ENCODE measurements at places on chromosomes 3 and 15.

GRCh38 chr3:71713041-71713440 is 12.2 kb downstream of the EIF4E3 start:
- DNase-seq: no peak

DNA sequence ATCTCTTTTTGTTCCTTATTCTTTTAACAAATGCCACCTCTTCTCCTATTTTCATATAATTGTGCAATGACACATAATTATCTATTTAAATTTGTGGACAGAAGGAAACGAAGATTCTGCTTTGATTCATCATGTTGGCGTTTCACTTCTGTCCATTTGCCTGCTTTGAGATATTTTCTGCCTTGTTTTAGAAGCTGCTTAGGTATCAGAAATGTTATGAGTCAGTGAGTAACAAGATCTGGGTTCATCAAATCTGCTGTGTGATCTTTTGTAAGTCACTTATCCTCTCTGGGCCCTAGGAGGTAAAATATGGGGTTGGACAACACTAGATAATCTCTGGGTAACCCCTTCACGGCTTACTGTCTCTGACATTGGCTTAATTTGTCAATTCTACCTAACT is 7.3 kb upstream of the MINDY4B start:
- DNase-seq: no peak

- no peak for DNase-seq
Observed at GRCh38 chr3:54574906-54575617, 352.8 kb downstream of the LRTM1 start.

GRCh38 chr15:25812845-25813244 is 50.3 kb downstream of the ATP10A start:
- no peak for DNase-seq

DNA sequence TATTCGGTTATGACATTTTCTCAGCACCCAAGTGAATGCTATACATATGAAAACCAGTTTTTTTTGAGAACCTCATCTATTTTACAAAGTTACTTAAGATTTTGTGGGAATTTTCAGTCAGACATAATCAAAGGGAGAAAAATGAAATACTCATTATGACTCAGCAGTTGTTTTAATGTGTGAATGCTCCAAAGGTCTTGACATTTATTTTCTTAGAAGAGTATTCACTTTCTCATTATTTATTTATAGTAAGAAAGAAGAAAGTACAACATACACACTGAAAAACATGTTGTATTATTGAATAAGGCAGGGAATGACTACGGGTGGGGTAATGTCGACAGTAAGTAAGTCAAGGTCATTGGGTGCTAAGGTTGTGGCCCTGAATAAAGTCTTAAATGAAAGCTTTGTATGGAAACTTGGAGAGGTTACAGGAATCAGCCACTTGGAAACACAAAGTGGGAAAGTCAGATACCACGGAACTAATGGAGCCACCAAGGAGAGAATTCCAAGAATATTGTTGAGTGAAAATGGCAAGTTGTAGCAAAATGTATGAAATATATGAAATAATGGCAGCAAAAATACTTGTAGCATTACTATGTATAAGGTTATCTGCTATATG is 844.5 kb downstream of the TBL1XR1 start:
- DNase-seq: no peak

- DNase-seq: no peak
Observed at GRCh38 chr3:169668957-169669741, 5.6 kb upstream of the MECOM start.

DNA sequence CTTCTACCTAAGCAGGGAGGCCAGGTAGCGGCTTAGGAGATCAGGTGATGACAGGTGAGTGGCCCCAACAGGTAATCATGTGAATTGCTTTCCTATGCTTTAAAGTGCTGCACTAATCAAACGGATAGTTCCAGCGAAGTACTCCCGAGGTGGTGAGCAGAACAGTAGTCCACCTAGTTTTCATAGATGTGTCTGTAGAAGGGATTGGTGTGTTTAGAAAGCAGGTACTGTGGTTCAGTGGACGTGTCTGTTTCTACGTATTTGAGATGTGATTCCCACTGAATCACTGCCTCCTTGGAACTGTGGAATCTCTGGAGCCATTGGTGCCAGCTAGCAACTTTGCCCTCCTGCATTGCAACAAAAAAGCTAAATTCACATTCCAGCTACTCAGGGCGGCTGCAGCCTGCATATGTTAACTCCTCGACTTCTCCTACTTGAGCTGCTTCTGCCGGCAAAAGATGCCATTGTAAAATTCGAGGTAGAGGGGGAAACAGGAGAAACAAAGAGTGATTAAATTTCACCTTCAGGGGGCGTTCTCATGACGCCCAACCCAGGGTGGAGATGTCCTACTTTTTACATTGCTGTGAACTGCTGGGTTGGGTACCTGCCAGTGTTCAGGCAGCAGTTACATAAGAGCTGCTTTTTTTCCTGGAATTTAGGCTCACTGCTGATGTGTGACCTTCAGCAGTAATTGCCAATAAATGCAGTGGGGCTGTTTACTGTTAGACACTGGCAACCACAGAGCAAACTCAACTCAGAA is 227.3 kb downstream of the ITPR1 start:
- peak; percentile 53 for DNase-seq

- DNase-seq: no peak
Observed at GRCh38 chr15:51647128-51647562, 24.6 kb upstream of the DMXL2 start.

- no peak for DNase-seq
Observed at GRCh38 chr3:53691349-53691748, 154.9 kb downstream of the CHDH start.

- DNase-seq: no peak
Observed at GRCh38 chr3:186417791-186418190, 55.8 kb upstream of the DGKG start.

DNA sequence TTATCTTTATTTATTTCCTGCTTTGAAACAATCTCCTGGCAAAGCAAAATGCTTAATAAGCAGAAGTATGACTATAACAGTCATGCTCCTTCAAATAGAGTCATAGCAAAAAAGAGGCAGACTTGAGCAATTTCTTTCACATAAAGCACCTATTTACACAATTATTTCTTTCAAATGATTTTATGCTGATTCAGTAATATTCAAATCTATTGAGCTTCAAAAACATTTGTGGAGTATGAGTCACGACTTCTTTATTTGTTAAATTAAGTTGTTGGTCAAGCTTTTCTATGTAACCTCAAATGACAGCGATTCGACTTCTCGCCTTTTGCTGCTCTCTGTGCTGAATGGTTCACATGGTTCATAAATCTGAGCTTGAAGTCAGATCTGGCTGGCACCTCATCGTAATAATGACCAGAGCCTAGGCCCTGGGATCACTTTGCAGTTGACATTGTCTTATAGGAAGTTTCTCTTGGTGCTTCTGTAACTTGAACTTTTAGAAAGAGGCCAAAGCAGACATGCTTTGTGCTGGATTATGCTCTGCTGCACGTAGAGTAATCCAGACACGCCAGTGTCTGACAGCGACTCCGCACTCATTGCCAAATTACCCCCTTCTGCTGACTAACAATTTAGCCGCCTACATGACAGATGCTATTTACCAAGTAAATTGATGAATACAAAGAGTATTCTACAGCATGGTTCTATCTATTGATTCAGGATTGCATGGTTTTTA is 139.0 kb downstream of the MCTP2 start:
- no peak for DNase-seq

GRCh38 chr3:160381470-160381869 is 17.6 kb downstream of the IFT80 start:
- DNase-seq: no peak

- DNase-seq: no peak
Observed at GRCh38 chr15:41914411-41914810, 20.6 kb upstream of the SPTBN5 start.

- no peak for DNase-seq
Observed at GRCh38 chr15:89743594-89743993, 7.5 kb downstream of the MESP1 start.

- DNase-seq: no peak
Observed at GRCh38 chr3:30982416-30983075, 88.1 kb upstream of the GADL1 start.

GRCh38 chr15:99729920-99730319 is 3.3 kb downstream of the LYSMD4 start:
- DNase-seq: peak; percentile 36

GRCh38 chr3:186717039-186717457 is at the start of gene KNG1:
KNG1 (plus strand) TSS chr3:186717359; CDS start chr3:186717543, 184 bp downstream.
- DNase-seq: no peak

GRCh38 chr3:184414418-184415202 is 34.8 kb downstream of the CHRD start:
- no peak for DNase-seq

DNA sequence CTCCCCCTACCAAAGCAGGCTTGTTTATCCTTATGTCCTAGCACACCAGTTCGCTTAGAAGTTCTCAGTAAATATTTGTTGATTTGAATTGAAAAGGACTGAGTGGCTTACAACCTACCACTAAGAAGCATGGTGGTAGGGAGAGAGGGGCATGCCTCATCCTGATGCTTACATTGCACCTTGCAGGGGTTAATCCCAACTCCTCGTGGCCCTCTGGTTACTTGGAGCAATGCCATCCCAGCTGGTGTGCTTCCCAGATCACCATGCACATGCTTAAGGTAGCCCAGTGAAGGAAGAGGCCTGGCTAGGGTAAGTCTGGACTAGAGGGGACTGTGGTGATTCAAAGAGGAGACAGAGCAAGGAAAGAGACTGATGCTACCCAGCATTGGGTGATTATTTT is 253.3 kb downstream of the CLSTN2 start:
- DNase-seq: no peak

GRCh38 chr15:74604983-74605794 is 10.4 kb upstream of the CLK3 start:
- no peak for DNase-seq

DNA sequence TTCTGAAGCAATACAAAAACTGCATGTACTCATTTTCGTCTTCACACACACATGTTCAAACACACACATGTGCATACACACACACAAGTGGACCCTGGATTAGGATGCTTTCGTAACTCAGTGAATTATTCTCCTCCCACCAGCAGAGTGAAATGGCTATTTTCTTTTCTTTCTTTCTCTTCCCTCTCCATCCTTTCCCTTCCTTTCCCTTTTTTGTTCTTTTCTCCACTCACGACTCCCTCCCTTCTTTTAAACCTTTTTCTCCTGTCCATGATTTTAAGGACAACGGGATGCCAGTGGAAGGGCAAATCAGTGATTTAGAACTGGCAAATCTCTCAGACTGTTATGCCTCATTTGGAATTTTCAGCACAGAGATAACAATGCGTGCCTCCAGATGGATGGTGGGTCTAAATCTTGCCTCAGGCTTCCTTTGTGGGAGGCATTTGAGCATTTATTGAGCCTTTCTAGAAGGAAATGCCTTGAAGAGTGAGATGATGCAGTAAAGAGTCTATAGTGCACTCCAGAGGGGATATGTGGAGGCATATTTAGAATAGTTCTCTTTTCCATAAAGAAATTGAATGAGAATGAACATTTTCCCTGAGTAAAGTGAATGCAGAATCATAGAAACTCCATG is 130.4 kb upstream of the SLC7A14 start:
- no peak for DNase-seq

- no peak for DNase-seq
Observed at GRCh38 chr15:90839187-90840071, 29.0 kb upstream of the FURIN start.

DNA sequence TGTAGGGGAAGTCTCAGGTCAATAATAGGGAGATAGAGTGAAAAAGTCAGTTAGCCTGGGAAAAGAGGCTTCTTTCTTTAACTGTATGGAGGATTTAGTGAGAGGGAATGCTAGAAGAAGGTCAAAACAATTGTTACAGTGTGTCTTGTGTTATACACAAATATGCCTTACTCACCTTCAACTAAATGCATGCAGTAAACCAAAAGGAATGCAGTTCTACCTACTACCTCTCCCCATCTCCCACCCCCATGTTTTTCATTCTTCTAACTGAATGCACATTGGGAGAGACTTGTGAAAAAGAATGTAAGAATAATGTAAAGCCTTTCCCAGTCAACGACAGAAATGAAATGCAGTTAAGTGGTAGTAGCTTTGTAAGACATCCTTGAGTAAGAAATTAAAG is 33.8 kb downstream of the CCDC66 start:
- no peak for DNase-seq

- DNase-seq: no peak
Observed at GRCh38 chr3:38561746-38562466, 65.8 kb downstream of the EXOG start.

- peak; percentile 24 for DNase-seq
Observed at GRCh38 chr3:195863121-195864061, 45.0 kb downstream of the TNK2 start.

- DNase-seq: no peak
Observed at GRCh38 chr3:134627831-134628230, 23.0 kb downstream of the KY start.

DNA sequence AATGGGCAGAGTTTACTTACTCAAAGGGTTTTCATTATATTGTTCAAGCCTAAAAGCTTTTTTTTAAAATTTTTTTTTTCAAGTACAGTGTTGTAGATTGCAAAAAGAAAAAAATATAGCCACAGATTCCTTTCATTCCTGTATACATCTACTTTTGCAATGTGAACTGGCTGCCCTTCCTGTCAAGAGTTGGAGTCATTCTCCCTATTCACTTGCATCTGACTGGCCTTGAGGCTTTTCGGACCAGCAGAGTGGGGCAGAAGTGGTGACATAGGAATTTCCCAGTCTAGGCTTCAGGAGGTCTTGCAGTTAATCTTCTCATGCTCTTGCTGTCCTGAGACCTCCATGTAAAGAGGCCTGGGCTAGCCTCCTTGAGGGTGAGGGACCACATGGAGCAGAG is 218.3 kb upstream of the CFAP20DC start:
- no peak for DNase-seq

GRCh38 chr15:58677426-58677825 is 72.1 kb downstream of the ADAM10 start:
- DNase-seq: no peak

DNA sequence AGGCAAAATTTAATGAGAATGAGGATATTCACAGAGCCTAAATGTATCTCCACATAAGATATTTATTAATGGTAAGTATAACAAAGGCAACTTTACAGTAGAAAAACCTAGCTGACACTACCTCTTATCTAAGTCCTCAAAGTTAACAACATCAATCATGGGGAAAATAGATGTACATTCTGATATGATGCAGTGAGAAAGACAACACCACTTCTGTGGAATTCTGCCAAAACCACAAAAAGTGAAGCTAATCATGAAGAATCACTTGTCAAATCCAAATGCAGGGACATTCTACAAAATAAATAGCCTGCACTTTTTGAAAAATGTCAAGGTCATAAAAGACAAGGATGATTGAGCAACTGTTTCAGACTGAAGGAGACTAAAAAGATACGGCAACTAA is 27.5 kb upstream of the EOMES start:
- no peak for DNase-seq

Measured in DND-41 (cell line).